ENCODE measurements at places on chromosomes 11 and 22.

- no peak for DNase-seq
Measured at GRCh38 chr11:62546244-62546928, at the start of gene AHNAK. TSS of gene AHNAK (minus strand) at chr11:62546806. CDS start at chr11:62536098, 10,708 bp downstream.

- no peak for DNase-seq
Measured at GRCh38 chr11:92505689-92506088, 281.1 kb downstream of the FAT3 start.

DNA sequence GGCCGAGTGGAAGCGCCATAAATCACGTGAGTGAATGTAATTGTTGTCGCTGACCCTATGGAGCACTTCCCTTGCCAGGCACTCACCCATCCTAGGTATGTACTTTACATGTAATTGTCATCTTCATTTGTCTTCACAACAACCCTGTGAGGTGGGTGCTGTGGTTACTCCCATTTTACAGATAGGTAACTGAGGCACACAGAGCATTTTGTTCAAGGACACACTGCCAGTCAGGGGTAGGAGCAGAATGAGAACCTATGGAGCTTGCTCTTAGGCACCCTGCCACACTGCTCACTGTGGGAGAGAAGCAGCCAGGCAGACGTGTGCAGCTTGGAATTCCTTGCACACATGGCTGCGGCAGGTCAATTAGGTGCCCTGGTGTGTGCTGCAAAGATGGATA is 785 bp upstream of the EFCAB6 start:
- no peak for DNase-seq

- DNase-seq, result no peak
Measured at GRCh38 chr22:31106001-31106571, 1.3 kb downstream of the SELENOM start.

DNA sequence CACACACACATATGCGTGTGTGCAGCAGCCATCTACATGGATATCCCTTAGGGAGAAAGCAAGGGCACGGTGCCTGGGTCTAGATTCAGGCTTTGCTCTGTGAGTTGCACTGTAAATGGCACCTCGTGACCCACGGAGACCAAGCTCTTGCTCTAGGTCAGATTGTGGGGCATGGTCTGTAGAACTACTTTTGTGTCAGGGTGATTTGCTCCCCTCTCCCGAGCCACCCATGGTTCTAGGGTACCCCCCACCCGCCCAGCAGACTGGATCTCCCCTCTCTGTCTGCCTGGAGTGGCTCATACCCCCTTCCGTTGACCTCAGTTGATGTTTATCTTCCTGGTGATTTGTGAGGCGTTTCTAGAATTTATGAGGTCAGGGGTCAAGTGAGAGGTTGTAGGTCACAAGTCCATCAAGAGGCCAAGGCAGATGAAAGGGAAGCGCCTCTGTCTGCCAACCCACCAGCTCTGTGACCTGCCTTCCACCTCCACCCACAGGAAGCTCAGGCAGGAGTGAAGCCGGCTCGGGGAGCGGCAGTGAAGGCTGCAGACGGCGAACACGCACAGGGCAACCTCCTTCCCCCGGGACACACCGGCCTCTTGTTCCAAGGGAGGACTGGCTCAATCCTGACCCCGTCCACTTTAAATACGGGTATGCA is 76.2 kb upstream of the TTLL12 start:
- DNase-seq, result no peak

All from renal cortical epithelial cell (primary cell).